ENCODE measurements at places on chromosomes 7 and 10.

DNA sequence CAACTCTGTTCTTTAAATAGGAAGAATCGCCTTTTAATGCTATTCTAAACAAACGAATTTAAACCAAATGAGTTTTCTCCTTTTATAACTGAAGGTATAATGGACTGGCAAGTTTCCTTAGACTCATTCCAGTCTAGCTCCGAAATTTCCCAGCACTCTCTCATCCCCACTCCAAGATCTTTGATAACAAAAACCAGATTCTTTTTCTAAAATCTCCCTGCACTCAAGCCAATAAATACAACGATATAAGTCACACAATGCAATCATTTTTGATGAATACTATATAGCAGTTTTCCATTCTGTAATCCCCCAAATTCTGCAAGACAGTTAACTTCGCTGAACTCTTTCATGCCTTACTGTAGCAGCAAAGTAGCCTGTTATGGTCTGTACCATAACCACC lies 1.9 kb downstream of the OGA start:
- no peak for DNase-seq

DNA sequence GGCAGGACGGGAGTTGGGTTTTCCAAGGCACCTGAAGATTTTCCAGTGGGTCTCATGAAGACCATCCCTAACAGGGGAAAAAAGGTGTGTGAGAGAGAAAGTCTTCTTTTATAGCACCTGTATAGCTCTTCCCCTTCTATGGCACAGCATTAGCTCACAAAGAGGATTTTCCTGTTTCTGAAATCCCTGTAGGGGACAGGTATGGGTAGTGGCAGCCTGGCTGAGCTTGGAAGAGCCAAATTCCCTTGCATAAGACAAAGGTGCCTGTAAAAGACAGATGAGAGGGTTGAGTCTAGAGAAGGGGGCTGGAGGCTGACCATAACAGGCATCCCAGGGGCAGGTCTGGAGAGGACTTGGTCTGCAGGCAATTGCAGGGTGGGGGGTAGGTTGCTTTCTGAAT lies 63.7 kb downstream of the COL13A1 start:
- DNase-seq = no peak

- no peak for DNase-seq
Measured at GRCh38 chr10:78471723-78472550, 438.3 kb downstream of the RPS24 start.

DNA sequence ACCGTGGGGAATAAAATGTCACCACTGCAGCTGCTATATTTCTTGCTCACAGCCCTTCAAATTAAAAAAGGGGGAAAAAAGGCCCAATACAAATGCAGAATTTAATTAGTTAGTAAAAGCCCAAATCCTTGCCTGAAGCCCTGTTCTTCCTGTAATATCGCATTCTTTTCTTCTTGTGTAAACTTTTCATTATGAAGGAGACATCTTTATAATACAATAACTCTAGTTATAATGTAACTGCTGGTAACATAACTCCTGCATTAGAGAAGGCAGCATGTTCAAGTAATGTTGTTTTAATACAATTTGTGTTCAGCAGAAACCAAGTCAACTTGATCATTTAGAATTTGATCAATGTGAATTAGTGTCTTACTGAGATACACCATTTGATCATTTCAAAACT lies 250.9 kb downstream of the CHCHD3 start:
- no peak for DNase-seq

- DNase-seq = no peak
Measured at GRCh38 chr7:36896418-36896817, 172.1 kb upstream of the AOAH start.

DNA sequence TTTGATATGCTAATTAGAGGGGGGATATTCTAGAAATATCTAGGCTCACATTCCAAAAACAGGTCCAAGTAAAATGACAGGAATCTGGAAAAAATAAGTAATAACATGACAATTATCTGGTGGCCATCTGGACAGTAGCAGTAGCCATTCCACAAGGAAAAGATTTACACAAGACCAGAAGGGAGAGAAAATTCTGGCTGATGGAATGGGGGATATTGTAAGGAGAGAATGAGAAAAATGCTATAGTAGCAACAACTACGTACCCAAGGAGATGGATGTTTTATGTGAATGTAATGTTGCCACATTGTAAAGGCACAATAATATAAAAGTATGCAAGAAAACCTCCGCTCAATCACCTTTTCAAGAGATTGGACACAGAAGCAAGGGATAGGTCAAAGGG lies 5.4 kb downstream of the MYOF start:
- no peak for DNase-seq

DNA sequence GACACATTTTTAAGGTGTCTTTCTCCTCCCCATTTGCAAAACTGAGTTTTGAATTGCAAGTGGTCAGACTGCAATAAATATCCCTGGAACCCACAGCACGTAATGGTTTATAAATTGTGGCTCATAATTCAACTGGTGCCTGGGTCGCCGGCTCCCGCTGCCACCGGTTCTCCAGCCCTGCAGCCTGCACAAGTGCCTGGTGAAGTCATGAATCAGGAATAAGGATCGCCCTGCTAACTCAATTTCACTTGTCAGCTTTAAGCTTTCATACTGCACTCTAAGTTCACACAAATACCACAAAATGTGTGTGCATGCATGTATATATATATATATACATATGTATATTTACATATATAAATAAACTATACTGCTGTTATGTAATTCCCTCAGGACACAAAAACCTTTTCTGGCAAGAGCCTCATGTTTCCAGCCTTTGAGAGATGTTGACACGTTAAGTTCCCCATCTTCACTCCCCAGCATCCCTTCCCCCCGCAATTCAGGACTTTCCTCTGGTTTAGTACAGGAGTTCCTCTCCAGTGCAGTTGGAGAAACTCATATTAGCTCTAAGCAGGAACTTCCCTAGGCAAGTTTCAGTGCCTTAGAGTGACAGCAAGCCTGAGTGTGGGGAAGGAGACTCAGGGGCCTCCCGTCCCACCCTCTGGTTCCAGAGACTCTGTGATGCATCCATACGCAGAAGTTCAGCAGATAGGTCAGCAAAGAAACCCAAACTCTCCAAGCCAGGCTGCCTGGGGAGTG lies 129.2 kb upstream of the UNC5B start:
- DNase-seq = no peak
